NCI-H2107 (cell line): ENCODE measurements at places on chromosomes 4 and X.

DNA sequence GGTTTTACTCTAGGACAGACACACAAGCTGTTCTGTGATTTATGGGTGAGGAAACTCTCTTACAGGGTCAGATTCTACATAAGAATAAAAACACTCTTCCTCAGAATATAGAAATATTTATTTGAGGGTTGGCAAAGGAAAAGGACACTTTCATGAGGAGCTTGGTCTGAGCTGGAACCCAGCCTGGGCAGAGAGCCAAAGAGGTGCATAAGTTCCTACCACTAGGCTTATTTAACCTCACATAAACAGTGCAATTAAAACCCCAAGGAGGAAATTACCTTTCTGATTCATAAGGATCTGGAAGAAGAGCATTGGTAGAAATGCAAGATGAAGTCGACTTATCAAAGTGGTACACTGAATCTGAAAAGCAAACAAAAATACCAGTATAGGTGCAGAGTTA is 32.9 kb downstream of the SETD7 start:
- no peak for DNase-seq

DNA sequence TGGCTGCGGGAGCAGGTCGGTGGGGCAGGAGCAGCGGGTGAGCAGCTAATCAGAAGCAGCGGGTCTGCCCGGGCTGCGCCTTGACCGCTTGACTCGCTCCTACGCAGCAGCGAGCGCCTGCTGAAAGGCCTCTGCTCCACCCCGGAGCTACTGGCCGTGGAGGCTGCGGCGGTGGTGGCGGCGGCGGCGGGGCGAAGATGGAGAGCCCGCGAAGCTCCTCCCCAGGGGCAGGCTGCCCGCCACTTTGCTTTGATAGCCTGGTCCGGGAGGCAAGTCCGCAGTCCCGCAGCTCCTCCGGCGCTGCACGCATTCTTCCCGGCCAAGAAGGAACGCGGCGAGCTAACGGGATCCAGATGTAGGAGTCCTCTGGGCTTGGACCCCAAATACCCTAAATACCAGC is 36.7 kb downstream of the PJA1 start:
- DNase-seq, result no peak

- DNase-seq, result peak; percentile 0
Measured at GRCh38 chr4:80361329-80361900, 25.9 kb downstream of the CFAP299 start.

- DNase-seq, result peak; percentile 89
Measured at GRCh38 chrX:24619647-24620046, 27.5 kb downstream of the PCYT1B start.
